ENCODE measurements at places on chromosomes 7 and 10.

- DNase-seq = no peak
Measured at GRCh38 chr7:117297606-117298005, 25.3 kb downstream of the WNT2 start.

- no peak for DNase-seq
Measured at GRCh38 chr10:93456480-93456879, 25.7 kb downstream of the MYOF start.

- DNase-seq = no peak
Measured at GRCh38 chr7:38504684-38505083, 126.5 kb downstream of the AMPH start.

DNA sequence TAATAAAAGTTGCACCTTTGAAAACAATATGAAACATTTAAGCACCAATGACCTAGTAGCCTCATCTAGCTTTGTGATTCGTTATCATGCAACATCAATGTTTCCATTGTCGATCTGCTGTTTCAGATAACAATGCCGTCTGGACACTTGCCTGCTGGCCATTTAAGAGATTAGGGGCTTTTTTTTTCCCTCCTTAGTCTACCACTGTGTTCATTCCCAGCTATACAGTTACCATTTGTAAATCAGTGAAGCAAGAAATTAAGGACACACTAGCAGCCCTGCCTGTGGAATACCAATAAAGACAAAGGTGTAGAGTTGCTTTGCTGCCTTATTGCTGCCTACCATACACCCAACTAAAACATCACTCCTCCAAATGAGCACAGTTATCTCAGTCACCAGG lies 37.6 kb upstream of the MYO3A start:
- DNase-seq = no peak

GRCh38 chr7:44590910-44591309 lies 8.9 kb upstream of the TMED4 start:
- no peak for DNase-seq
